ENCODE measurements at places on chromosomes 7 and 10. TPM values are rescaled to one million over a fixed set of nuclear protein-coding genes. Genes with fewer than 3 reads are reported as not detected.

- no peak overlapping the region for H3K27ac ChIP-seq
- H3K4me3 ChIP-seq: no peak overlapping the region
- H3K4me1 ChIP-seq: no peaks in the 10 kb centered on the region
- no peaks in the 10 kb centered on the region for H3K27me3 ChIP-seq
- H3K36me3 ChIP-seq: no peaks in the 10 kb centered on the region
These were observed 47.5 kb downstream of the GSDME start for GRCh38 chr7:24709585-24710360.

- DNase-seq: no peak
- peaks cover 7% of the 10 kb centered on the region for H3K4me1 ChIP-seq
- H3K4me3 ChIP-seq: no peak overlapping the region
- no peak overlapping the region for H3K27ac ChIP-seq
- H3K27me3 ChIP-seq: no peaks in the 10 kb centered on the region
These were observed 50.3 kb upstream of the CHST15 start for GRCh38 chr10:124143721-124144120.

KMT2C gene
- total RNA-seq: 36.0 TPM

DNA sequence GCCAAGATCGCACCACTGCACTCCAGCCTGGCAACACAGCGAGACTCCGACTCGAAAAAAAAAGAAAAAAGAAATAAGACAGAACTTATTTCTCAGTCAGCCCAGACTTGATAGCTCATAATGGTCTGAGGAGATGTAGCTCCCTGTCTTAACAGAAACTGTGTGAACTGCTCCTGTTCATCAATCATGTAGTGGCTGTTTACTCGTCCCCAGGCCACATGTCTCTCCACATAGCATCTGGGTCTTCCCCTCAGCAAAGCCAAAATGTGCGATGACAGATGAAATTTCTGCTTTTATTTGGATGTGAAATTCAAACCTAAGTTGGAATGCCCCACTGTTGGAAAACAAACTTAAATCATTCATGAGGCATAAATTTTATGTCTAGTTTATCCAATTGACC is 219.0 kb downstream of the CACNA2D1 start:
- no peaks in the 10 kb centered on the region for H3K36me3 ChIP-seq
- H3K27me3 ChIP-seq: no peaks in the 10 kb centered on the region
- DNase-seq: no peak
- no peaks in the 10 kb centered on the region for H3K4me1 ChIP-seq

DNA sequence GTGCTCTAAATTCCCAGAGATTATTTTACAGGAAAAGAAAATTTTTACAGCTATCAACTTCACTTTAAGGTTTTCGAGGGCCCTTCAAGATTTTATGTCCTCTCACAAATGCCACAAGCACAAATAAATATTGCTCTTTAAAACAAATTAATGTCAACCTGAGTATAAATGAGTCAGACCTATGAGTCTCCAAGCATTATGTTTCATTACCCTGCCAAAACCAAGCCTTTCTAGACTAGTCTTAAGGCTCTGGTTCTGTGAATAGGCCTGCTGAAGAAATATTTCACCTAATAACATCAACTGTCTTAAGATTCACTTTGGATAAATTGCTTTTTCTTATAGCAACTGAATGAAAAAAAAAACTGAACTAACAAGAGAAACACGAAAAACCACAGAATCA is 153.0 kb downstream of the PDE1C start:
- H3K27ac ChIP-seq: no peak overlapping the region
- DNase-seq: no peak
- no peaks in the 10 kb centered on the region for H3K4me1 ChIP-seq
